H9 (cell line): ENCODE measurements at places on chromosomes 3 and 15. TPM values are rescaled to one million over a fixed set of nuclear protein-coding genes. Genes with fewer than 3 reads are reported as not detected.

Gene TPRG1
- 0.20 and 0.66 TPM in 2 replicates for total RNA-seq

DNA sequence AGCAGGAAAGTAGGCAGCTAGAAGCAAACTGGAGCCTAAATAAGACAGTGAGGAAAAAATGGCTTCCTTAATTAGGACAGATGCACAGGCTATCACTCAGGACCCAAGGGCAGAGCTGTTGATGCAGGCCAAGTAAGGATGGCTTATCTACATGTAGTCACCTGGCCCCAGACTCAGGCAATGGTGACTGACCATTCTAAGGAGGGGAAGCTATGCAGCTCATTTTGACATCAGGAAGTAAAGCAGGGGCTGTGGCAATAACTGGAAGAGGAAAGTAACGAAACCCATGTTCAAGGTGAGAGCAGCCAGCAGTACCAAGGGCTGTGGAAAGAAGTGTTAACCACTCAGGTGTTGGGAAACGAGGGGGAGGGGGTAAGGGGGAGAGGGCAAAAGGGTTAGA lies 16.2 kb downstream of the ACAD11 start:
- DNase-seq, result no peak

- DNase-seq, result no peak
Measured at GRCh38 chr15:90879730-90880366, 4.5 kb upstream of the FES start.

GRCh38 chr3:143643905-143644304 lies 204.4 kb downstream of the SLC9A9 start:
- no peak for DNase-seq

DNA sequence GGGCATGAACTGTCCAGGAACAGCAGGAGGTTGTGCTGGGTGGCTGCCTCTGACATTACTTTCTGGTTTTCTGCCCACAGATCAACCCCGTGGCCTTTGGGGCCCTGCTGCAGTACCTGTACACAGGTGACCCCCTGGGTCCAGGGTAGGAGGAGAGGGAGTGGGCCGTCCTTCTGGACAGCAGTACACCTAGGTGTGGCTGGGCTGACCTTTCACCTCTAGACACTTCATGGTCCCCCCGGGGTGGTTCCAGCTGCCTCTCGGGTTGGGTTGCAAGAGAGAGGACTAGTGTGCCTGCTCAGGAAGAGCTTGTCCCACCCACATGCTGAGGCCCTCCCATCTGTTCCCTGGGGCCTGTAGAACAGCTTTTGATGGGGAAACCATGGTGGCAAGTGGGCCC lies 3.7 kb downstream of the ABTB1 start:
- peak; percentile 15 for DNase-seq

- peak; percentile 8 for DNase-seq
Measured at GRCh38 chr15:99149366-99149765, 44.5 kb downstream of the SYNM start.
